IMR-90 (cell line): ENCODE measurements at places on chromosomes 7 and 10. TPM values are rescaled to one million over a fixed set of nuclear protein-coding genes. Genes with fewer than 3 reads are reported as not detected.

The CHST3 gene
- polyA plus RNA-seq = 8.6 and 9.1 TPM in 2 replicates

The BZW2 gene
- polyA plus RNA-seq = 86.1 and 92.9 TPM in 2 replicates

The EGR2 gene
- 1.2 TPM in 2 replicates for polyA plus RNA-seq

GRCh38 chr10:3950676-3951275 is 165.8 kb upstream of the KLF6 start:
- DNase-seq = no peak

DNA sequence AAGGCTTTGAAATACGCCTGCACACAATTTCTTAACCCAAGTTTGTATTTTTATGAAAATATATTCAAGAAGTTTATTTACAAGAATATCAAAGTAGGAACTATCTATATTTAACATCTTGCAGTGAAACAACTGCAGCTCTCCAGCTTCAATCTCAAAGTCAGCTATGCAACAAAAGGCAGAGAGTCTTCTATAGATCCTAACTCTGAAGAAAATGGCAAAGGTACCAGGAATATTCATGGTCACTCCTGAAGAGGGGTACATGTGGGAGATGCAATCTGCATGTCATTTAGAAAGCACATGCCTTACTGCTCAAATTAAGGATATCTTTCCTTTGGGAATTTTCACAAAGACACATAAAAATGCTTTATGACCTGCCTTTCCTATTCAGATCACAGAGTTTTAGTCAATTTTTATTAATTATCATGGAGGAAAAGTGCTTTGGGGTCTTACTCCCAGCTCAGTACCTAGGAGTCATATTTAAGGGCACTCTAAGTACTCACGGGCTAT is 1.5 kb downstream of the ANK3 start:
- no peak for DNase-seq

DNA sequence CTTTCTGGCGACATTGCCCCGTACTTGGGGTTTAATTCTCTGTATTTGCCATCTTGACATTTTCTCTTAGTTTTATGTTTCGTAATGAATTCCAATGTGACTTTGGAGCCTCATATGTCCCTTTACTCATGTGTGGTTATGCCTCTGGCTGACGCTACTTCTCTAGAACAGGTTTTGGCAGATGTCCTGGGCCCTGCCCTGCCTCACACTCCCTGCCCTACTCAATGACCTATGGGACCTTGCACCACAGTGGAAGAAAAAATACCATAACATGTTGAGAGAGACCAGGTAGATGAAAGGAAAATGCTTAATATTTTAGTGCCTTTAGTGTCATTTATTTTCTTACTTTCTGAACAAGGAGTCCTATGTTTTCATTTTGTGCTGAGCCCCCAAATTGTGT is 400.5 kb downstream of the TFEC start:
- no peak for DNase-seq

DNA sequence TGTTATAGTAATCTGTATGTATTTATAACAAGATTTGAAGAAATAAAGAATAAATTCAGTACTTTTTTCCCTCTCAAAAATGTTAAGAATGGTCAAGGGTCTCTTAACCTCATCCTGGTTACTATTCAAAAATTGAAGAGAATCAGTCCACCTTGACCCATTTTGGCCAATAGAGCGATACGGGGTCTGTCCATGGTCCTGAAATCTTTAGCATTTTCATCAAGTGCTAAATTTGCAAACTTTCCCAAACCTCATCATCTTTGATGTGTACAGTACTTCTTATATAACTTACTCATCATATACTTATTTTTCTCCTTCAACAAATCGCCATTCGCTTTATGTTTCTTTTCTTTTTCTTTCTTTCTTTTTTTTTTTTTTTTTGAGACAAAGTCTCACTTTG is 23.6 kb downstream of the TMEM178B start:
- peak; percentile 5 for DNase-seq

DNA sequence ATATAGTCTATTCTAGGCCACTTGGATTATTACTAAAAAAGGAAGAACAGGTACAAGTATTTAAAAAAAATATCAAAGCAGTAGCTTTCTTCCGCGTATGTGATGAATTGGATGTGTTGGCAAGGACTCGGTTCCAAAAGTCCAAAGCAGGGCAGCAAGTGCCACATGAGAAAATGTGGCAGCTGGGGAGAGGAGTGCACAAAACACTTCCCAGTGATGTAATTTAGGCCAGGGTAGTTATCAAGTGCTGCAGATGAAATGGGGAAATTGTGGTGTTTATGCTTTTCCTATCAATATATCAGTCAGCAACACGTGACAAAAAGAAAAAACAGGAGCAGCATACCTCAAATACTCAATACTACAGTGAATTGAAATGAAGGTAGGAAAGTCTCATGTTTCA is 7.0 kb downstream of the RHOBTB1 start:
- no peak for DNase-seq
